ENCODE measurements at places on chromosomes 3 and 15.

DNA sequence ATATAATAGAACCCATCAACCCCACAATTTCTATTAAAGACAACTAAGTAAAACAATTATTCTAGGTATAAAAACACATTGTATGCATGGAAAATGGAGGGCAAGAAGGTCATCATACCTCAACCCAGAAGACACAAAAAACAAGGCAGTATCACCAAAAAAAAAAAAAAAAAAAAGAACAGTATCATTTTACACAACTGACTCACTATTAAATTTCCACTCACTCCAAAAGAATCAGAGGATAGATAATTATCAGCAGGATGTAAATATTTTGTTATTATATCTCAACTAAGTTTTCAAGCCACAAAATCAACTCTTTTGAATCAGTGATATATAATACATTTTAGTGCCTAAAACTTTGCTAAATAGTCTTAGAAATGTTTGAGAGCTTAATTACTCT, 55.0 kb downstream of the CLASP2 start:
- no peak for DNase-seq

DNA sequence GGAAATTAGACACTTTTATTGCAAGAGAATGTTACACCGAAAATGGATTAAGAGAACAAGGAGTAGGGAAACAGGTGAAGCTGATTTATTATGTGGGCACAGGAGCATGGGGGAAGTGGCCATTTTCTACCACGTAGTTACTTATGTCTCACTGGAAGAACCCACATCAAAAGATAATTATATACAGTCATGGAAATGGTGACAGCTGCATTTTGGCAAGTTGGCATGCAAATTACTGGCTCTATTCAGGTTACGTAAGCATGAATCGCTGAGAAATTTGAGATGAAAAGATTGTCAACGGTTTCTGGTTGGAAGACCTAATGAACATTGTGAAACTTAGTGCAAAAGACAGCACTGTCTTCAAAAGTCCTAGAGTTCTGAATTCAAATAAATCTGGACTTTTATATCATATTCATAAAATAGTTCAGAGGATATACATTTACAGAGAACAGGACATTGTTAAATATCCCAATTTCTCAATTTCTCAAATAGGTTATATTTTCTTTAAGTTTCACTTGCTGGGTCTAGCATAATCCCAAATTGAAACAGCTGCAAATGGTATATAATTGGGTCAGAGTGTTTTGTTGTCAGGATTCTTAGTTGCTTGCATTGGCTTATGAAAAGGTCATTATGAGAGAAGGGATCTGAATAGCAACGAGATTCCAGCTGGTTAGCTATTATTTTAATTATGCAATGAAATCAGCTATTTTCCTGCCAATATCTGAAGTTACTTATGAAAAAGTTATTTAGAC, 567.8 kb downstream of the ZPLD1 start:
- no peak for DNase-seq

GRCh38 chr3:186997061-186997460, 66.7 kb downstream of the ST6GAL1 start:
- no peak for DNase-seq

GRCh38 chr15:72281713-72282112, 9.4 kb upstream of the PARP6 start:
- no peak for DNase-seq

GRCh38 chr15:89628301-89628700, 27.0 kb downstream of the KIF7 start:
- no peak for DNase-seq

GRCh38 chr15:70132139-70132538, 34.4 kb upstream of the TLE3 start:
- no peak for DNase-seq

DNA sequence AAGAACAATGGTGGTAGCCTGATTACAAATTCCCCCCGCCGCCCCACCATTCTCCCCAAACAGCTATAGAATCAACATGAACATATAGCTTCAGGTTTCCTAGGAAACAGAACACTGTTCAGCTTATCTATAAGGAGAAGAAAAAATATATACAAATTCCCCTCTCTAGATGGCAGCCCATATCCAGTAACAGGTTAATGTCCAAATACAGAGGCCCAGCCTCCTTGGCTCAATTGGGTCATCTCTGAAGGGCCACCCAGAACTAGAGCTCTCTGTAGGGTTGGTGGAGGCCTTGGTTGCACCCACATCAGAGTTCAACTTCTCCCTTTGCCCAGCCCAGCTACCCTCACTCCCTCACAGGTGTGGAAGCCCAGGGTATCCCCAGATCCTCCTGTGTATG, 91.5 kb upstream of the ADAMTS17 start:
- DNase-seq, result no peak

GRCh38 chr3:45112939-45113338, 33.2 kb downstream of the CDCP1 start:
- no peak for DNase-seq

- no peak for DNase-seq
Observed at GRCh38 chr3:50585919-50586762, 16.8 kb downstream of the HEMK1 start.

GRCh38 chr3:143224716-143225115, 105.1 kb downstream of the CHST2 start:
- DNase-seq, result no peak

GRCh38 chr3:178434206-178434805, 101.9 kb upstream of the KCNMB2 start:
- no peak for DNase-seq

- DNase-seq, result no peak
Observed at GRCh38 chr15:43255376-43255775, 11.4 kb downstream of the TGM5 start.

GRCh38 chr3:132198516-132198915, 118.7 kb upstream of the ACP3 start:
- no peak for DNase-seq
